ENCODE measurements at places on chromosomes 4 and X.

DNA sequence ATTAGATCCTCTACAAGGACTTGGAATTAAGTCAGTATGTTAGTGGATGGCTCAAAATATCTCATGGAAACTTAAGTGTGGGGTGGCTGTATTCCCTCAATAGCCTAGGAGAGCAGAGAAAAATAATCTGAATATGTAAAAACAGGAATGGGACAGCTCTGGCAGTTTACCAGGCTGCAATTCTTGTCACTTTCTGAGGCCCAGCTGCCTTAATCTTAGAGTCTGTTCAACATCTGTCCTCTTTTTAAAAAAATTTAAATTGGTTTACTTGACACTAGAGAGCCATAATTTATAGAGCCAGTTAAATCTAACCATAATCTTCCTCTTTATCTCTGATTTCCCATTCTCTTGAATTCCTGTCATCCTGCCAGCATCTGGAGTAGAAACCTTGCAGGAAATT, 109.2 kb upstream of the CXCL13 start:
- no peak for DNase-seq

DNA sequence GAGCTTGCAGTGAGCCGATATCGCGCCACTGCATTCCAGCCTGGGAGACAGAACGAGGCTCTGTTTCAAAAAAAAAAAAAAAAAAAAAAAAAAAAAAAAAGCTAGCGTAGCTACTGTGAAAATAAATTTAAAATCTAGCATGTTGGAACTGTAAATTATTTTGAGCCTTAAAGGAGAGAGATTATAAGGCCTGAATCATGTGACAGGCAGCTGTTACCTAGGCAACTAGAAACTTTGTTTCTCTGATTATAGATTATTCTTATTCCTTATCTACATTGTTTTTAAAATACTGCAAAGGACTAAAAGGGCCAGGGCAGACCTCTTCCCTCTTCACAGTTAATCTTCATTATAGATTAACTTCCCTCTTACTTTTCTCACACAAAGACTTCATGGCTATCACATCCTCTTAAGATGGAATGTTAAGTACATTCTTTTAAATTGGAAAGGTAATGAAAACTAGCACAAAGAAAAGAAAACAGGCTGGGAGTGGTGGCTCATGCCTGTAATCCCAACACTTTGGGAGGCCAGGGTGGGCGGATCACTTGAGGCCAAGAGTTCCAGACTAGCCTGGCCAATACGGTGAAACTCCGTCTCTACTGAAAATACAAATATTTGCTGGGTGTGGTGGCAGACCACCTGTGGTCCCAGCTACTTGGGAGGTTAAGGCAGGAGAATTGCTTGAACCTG, 21.1 kb upstream of the PDS5A start:
- DNase-seq = no peak

DNA sequence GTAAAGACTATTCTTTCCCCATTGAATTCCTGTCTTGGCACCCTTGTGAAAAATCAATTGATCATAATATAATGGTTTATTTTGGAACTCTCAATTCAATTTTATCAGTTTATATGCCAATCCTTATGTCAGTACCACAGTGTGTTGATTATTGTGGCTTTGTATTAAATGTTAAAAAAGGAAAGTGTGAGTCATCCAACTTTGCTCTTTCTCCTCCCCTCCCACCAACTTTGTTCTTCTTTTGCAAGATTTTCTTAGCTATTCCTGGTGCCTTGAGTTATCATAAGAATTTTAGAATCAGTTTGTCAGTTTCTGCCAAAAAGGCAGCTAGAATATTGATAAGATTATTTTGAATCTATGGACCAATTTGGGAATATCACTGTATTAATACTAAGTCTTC, 11.2 kb upstream of the RNF175 start:
- DNase-seq = no peak

DNA sequence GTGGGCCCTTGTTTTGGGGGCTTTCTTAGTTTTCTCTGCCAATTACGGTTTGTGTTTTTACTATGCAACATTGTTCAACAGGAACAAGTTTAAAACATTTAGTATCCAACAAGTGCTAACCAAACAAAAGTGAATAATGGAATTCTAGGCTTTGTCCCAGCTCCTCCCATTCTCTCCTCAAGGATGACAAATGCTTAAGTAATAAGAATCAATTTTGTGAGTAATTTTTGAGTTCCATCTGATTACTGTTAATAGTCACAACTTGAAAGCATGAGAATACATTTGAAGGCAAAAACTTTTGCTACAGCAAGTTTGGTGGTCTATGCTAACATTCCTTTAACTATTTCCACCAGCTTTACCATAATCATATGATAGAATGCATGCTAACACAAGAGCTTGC, 78.1 kb upstream of the HPGD start:
- DNase-seq = no peak
